ENCODE measurements at places on chromosomes 7 and 10. TPM values are rescaled to one million over a fixed set of nuclear protein-coding genes. Genes with fewer than 3 reads are reported as not detected.

The MUC12 gene
- 12.5 TPM for total RNA-seq

The LRMDA gene
- total RNA-seq, result 3.1 TPM

The SPRN gene
- 0.20 TPM for total RNA-seq

The OR9A2 gene
- not detected for total RNA-seq

The NME8 gene
- not detected for total RNA-seq

The TWNK gene
- total RNA-seq, result 39.3 TPM

The SERPINE1 gene
- total RNA-seq, result 1,785 TPM

The TMEM196 gene
- total RNA-seq, result not detected

The ECHDC3 gene
- 9.4 TPM for total RNA-seq

The IDE gene
- total RNA-seq, result 26.6 TPM

The LIPK gene
- not detected for total RNA-seq

The HK1 gene
- 40.8 TPM for total RNA-seq

The KAZALD1 gene
- total RNA-seq, result 3.0 TPM

The DPCD gene
- 33.4 TPM for total RNA-seq

The CFAP70 gene
- total RNA-seq, result 0.07 TPM

The UCMA gene
- not detected for total RNA-seq

The PRKAR2B gene
- 2.8 TPM for total RNA-seq

The POM121 gene
- 43.3 TPM for total RNA-seq

The SCART1 gene
- 0.14 TPM for total RNA-seq

The UNCX gene
- total RNA-seq, result not detected

The PRLHR gene
- not detected for total RNA-seq

The PLAC9 gene
- not detected for total RNA-seq

The ABCA13 gene
- 0.05 TPM for total RNA-seq

The AKR1B15 gene
- 21.6 TPM for total RNA-seq

The TCAF2 gene
- 0.88 TPM for total RNA-seq

The MGAM2 gene
- total RNA-seq, result not detected

The HIF1AN gene
- total RNA-seq, result 15.1 TPM

The KCNH2 gene
- 2.0 TPM for total RNA-seq

The CRYGN gene
- total RNA-seq, result not detected

The CFAP43 gene
- total RNA-seq, result 0.16 TPM

The PHKG1 gene
- total RNA-seq, result 0.22 TPM

The ELMO1 gene
- total RNA-seq, result 2.1 TPM

The SPDYE6 gene
- not detected for total RNA-seq

The EBF3 gene
- total RNA-seq, result 0.19 TPM

The HMX2 gene
- 0.23 TPM for total RNA-seq

The OR2A42 gene
- not detected for total RNA-seq

The CEP55 gene
- total RNA-seq, result 68.6 TPM

The EGFR gene
- total RNA-seq, result 120 TPM

The WNT8B gene
- not detected for total RNA-seq

The ZNF365 gene
- 0.98 TPM for total RNA-seq

The NODAL gene
- not detected for total RNA-seq

The ZNF485 gene
- total RNA-seq, result 2.1 TPM

The NT5C2 gene
- total RNA-seq, result 76.0 TPM

The SUGCT gene
- 1.1 TPM for total RNA-seq

The SPDYE11 gene
- total RNA-seq, result not detected

The ABCF2 gene
- 62.0 TPM for total RNA-seq

The DGKB gene
- total RNA-seq, result not detected

The TMEM168 gene
- 8.6 TPM for total RNA-seq

The NEURL1 gene
- 0.60 TPM for total RNA-seq

The ATP5MK gene
- total RNA-seq, result 499 TPM

The GPR37 gene
- total RNA-seq, result 0.57 TPM
